PC-9 (cell line): ENCODE measurements at places on chromosomes 7 and 10. TPM values are rescaled to one million over a fixed set of nuclear protein-coding genes. Genes with fewer than 3 reads are reported as not detected.

Gene SMO
- 1.2 and 1.9 TPM in 2 replicates for total RNA-seq

Gene UBN2
- total RNA-seq, result 20.3 and 34.1 TPM in 2 replicates

Gene FAM20C
- 31.0 and 34.0 TPM in 2 replicates for total RNA-seq

Gene TSPAN33
- 5.8 and 9.6 TPM in 2 replicates for total RNA-seq

Gene MKX
- not detected in 2 replicates for total RNA-seq

Gene LIPM
- total RNA-seq, result not detected in 2 replicates

DNA sequence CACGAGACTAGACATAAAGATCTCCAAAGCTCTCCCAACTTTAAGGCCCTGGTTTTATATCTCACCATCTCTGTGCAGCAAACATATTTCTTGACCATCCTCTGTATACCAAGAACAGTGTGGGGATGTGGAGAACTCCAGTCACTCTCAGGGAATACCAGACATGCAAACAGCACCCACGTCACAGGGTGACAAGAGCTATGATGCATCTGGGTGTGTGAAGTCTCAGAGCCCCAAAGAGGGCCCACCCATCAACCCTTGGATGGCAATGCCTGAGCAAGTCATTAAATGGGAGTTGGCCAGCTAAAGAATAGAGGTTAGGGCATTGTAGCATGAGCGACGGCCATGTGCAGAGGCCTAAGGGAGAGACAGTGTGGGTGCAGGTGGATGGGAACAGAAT, 373.5 kb upstream of the BMPER start:
- no peak for DNase-seq

DNA sequence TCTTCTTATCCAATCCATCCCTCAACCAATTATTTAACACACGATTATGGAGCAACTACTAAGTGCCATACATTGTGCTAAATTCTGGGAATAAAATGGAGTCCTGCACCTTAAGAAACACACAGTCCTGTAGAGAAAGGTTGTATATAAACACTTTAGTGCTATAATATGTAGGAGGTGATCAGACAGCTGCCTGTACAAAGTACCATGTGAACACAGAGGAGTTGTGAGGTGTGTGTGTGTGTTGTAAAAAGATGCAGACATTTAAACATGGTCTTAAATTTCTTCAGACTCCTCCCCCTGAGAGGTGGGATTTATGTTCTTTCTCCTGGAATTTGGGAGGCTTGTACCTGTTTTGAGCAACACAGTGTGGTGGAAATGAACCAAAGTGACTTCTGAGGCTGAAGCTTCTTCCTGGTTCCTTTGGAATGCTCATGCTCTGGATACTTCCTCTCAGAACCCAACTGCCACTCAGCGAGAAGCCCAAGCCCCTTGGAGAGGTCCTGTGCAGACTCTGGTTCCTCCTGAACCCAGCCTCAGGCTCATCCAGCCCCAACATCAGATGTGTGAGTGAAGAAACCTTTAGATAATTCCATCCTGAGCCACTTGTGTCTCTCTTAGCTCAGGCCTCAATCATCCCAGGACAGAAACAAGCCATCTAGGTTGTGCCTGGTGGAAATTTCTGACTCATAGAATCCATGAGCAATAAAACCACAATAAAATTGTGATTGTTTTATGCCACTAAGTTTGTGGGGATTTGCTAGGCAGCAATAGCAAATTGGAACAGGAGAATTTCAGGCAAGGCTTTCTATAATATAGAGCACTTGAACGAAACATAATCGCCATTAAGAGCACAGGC, 161.2 kb upstream of the FAM3C start:
- DNase-seq, result no peak

- DNase-seq, result no peak
Measured at GRCh38 chr10:110758128-110758765, 113.5 kb upstream of the PDCD4 start.

DNA sequence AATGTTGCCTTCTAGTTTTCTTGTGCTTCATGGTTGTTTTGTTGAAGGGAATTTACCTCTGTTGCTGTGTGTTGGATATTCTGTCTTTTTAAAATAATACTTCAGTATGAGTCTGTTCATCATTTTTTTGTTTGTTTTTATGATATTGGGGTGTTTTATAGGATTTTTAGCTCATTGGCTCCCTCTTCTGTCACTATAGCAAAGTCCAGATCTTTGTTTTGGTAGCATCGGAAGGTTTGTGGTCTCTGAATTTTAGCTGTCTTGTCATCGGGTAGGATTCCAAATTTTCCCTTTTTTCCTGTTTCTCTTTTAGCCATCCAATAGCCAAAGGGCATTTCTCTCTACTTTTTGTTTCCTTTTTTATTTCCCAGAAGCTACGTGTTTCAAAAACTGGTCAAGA, 91.4 kb downstream of the EXOC4 start:
- no peak for DNase-seq

DNA sequence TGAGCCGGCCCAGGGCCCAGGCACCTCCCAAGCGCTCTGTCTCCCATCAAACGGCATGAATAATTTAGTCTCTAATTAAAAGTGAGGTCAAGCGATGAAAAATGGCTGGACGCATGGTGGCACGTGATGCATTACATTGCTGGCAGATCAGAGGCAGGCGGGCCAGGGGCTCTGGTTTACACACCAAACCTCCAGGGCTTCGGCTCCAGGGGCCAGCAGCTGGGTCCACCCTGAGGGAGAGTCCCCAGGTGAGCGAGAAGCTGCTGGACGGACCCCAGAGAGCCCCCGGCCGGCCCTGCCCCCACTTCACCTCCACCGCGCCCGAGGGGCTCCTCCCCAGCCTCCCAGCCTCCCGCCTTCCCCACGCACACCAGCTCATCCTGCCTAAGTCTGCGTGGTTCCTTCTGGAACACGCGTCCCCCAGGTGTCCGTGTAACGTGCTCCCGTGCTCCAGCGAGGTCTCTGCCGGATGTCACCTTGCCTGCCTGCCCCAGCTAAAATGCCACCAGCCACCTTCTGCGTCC, 23.2 kb downstream of the UNCX start:
- no peak for DNase-seq

- no peak for DNase-seq
Measured at GRCh38 chr10:110868981-110869380, 2.7 kb upstream of the PDCD4 start.

GRCh38 chr7:112782498-112782897, 7.7 kb downstream of the TMEM168 start:
- no peak for DNase-seq

DNA sequence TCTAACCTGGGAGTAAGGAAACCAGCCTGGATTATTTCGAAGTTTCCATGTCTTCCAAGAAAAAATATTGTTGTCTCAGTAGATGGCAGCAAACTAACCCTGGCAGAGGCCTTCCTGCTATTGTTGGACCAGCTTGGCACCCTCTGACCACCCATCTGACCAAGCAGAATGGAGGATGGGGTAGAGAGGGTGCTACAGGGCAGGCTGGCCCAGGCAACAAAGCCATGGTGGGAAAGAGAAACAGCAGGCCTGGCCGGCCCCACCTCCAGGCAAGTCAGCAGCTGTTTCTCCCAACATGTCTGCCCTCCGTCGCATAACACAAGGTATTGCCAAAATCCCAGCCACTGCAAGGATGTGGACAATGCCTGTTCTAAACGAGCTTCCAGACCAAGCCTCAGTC, 95.0 kb downstream of the FAM53B start:
- DNase-seq, result no peak

DNA sequence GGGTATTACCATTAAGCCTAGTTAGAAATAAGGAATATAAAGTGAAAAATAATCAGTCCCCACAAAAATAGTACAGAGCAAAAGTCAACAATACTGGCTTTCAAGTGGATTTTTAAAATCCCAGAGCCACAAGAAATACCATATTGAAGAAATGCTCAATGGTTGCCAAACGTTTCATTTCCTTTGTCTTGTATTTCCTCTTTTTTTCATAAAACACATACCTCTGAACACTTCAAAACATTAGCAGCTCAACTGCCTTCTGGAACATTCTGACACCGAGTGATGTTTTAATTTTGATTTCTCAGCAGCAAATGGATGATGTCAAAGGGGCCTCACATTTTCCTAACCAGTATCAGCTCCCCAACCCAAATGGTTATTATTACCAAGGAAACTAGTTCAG, 10.5 kb downstream of the NOD1 start:
- DNase-seq, result no peak

DNA sequence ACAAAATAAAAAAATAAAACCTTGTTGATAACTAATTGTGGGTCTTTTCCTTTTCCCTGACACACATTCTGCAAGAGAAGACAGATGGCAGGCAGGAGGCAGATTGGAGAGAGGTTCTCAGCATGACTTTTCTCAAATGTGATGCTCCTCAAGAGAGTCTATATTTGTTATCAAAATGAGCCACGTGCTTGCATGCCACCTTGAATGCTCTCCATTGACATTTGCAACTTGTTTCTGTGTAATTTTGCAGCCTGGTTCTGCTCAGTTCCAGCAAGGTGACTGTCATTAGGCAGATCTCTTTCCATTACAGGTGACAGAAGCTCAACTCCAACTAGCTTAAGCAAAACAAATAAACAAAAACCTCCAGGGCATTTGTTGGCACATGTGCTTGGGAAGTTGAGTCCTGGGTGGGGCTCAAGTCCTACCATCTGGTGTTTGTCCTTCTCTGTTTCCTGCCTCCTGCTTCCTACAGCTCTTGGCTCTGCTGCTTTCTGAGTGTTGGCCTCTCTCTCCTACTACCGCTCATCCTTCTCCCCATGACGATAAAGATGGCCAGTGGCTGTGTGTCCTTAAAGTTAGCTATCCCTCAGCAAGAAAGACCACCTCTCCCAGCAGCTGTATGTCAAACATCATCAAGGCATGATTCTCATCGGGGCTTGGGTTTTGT, 56.7 kb downstream of the GRK5 start:
- no peak for DNase-seq

DNA sequence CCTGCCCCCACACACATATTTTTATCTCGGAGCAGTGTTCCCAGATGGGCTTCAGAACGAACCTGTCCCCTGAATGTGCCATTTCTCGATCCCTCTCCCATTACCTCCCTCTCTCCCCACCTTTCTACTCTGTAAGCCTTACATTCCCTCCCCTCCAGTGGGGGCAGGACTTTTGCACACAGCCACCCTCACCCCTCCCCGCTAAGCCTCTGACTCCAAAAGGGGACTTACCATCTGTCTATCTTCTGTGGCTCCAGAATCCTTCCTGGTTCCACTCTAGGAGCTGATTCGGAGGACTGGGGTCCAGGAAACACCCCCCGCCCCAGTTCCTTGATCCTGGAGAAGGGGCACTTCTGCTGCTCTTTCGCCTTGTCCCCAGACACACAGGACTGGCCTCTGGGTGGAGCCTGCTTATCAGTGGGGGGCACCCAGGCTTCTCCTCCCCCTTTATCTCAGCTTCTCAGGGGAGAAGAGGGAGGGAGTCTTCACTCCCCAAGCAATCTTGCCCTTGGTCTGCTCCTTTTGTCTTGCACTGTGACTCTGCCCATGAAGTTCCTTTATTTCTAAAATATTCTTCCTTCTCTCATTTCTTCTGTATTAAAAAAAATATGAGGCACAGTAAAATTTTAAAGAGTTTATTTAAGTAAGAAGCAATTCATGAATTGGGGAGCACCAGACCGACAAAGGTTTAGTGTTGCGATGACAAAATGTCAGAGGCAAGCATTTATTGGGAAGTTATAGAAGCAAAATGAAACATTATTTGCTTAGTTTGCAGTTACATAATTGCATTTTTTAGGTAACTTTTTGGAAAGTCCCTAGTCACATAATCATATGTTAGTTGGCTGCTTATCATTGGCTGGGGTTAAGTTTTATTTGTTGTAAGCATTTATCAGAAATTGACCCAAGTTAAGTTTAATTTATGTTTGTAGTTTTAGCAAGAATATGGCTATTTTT, at the start of gene KEL:
Gene KEL (minus strand): TSS at position 391 of the 954 bp plus-strand sequence. CDS start 157 bp downstream, at position 234.
- no peak for DNase-seq

GRCh38 chr7:17123020-17123419, 175.4 kb upstream of the AHR start:
- DNase-seq, result no peak

GRCh38 chr7:18655506-18655905, 160.0 kb downstream of the HDAC9 start:
- DNase-seq, result no peak
